ENCODE measurements at places on chromosomes 5 and 9.

DNA sequence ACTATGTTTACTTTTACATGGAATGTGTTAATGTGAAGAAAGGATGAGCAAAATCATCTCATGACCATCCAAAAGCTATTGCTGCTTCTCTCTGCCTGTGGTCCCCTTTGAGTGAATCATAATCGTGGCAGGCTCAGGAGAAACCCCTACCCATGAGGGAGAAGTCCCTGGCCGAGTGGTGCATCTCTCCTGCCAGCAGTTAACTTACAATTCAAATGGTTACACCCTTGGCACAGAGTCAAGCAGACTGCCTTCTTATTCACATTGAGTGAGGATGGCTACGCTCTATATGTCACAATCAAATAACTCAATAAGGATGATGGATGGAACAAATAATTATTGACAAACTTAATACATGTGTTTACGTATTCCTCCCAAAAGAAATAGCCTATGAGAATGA, 179.1 kb downstream of the FGF1 start:
- DNase-seq = no peak

DNA sequence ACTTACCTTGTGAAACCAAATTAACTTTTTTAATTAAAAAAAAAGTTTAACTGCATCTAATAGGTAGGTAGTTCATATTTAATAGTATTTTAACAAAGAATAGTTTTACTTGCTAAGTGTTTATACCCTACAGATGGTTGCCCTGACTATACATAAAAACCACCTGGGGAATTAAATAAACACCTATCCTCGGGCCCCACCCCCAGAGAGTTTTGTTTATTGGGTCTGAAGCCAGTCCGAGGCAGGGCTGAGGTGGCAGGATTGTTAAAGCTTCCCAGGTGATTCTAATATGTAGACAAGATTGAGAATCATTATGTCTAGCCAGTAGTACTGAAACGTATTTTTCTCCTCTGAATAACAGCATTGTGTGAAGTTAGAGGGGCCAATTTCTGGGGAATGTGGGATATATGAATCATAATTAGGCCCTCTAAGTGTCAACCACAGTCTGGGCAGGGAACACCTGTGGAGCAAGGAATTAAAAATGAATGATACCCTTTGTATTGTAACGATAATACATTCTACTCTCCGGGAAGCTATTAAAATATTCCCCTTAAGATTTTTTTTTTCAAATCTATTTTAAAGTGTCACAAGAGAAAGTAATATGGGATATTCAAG, 5.6 kb upstream of the PAM start:
- DNase-seq = no peak

GRCh38 chr5:56615361-56616153, 199.8 kb upstream of the MAP3K1 start:
- no peak for DNase-seq

GRCh38 chr5:176719113-176719739, 71.9 kb downstream of the TSPAN17 start:
- DNase-seq = no peak

- peak; percentile 47 for DNase-seq
These were observed 5.0 kb downstream of the NSMF start for GRCh38 chr9:137454145-137454596.

DNA sequence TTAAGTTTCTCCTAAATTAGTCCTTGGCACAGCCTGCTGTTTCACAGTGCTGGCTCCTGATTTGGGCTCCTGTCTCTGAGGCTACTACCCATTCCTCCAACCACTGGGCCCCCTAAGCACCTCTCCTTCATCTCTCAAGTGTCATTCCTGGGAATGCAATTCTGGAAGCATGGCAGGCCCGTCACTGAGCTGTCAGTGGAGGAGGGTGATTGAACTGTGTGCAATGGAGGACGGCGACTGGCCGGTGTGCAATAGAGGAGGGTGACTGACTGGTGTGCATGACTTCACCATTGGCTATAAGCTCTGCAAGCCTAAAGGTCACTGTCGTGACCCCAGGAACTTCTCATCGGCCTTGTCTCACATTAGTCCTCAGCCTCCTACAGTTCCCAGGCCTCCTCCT, 12.4 kb upstream of the IL17B start:
- no peak for DNase-seq

GRCh38 chr9:89807682-89808075, 202.9 kb downstream of the GADD45G start:
- DNase-seq = no peak

GRCh38 chr5:110255194-110255593, 471.3 kb downstream of the TMEM232 start:
- DNase-seq = no peak

GRCh38 chr9:129027685-129028191, 393 bp downstream of the SH3GLB2 start:
- DNase-seq = peak; percentile 84

GRCh38 chr5:95655575-95655974, 9.0 kb downstream of the RFESD start:
- no peak for DNase-seq

- DNase-seq = no peak
These were observed 33.0 kb downstream of the TGFBI start for GRCh38 chr5:136061630-136062365.

GRCh38 chr5:148388696-148389095, 4.9 kb downstream of the FBXO38 start:
- no peak for DNase-seq

DNA sequence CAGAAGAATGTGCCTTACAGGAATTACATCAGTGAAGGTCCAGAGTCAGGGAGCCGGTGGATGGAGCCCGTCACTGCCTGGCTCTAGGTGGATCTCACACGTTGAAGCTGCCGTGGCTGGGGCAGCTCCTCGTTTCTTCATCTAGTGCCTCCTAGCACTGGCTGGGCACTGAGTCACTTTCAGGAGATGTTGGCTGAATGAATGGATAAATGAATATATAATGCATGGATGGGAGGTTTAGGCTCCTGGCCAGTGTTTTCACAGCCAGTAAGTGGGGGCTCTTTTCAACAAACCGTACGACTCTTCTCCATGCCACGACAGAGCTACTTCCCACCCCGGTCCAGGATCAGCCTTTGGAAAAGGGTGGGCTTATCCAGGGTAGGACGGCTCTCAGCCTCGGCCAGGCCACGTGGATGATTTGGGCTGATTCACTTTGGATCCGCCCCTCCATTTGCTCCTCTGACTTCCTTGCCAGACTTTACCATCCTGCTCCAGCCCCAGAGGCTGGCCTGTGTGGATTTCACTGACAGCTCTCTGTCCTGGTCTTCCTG, 1.3 kb upstream of the SH3PXD2B start:
- DNase-seq = no peak

- no peak for DNase-seq
These were observed 157.5 kb downstream of the MACROH2A1 start for GRCh38 chr5:135241536-135241935.

GRCh38 chr9:112174965-112175795, at the start of gene SUSD1:
Gene SUSD1, minus strand, starts transcription at chr9:112175297. Its CDS starts 62 bp downstream, at chr9:112175235.
- peak; percentile 53 for DNase-seq

- DNase-seq = peak; percentile 71
These were observed 14.4 kb downstream of the PRKACG start for GRCh38 chr9:68999393-69000105.

Data from CD4-positive, alpha-beta T cell treated with Interleukin-17A for 4 hours (primary cell).